ENCODE measurements at places on chromosomes 3 and 15.
A peak's percentile ranks its signal among the peaks of the same experiment; 100 is the strongest.

GRCh38 chr3:71600646-71601288 lies 17.2 kb upstream of the FOXP1 start:
- DNase-seq, result no peak

- DNase-seq, result peak; percentile 50
Measured at GRCh38 chr3:46566040-46566641, at the start of gene LRRC2. Gene LRRC2, minus strand, starts transcription at chr3:46566302. Its CDS starts 14,711 bp downstream, at chr3:46551591.

DNA sequence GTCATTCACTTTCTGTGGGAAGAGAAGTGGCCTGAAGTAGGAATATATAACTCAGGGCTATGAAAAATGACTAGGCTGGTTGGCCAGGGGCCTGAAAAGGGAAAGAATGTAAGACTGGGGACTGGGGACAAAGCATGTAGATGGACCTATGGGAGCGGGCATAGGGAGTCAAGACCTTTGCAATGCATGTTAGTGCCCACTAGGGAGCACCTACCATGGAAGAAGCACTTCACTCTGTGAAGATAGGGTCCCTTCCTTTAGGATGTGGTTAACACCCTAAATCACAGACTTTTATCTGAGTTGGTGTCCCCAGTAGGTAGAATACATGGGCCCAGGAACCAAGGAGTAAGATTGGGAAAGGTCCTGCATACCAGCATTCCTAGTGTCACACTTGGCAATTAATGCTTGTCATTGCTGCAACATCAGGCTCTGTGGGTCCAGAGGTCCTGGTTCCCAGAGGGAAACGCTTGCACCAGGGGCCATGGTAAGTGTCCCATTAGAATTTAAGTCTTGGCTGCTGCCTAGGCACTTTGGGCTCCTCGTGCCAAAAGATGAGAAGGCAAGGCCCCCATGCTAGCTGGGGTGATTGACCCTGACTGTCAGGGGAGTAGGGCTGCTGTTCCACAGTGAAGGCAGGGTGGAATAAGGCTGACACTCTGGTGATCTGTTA lies 79.6 kb downstream of the CRYGS start:
- no peak for DNase-seq

GRCh38 chr3:149131589-149131988 lies 2.2 kb downstream of the HPS3 start:
- no peak for DNase-seq

GRCh38 chr3:63937661-63938651 lies 25.8 kb upstream of the SCAANT1 start:
- peak; percentile 75 for DNase-seq

DNA sequence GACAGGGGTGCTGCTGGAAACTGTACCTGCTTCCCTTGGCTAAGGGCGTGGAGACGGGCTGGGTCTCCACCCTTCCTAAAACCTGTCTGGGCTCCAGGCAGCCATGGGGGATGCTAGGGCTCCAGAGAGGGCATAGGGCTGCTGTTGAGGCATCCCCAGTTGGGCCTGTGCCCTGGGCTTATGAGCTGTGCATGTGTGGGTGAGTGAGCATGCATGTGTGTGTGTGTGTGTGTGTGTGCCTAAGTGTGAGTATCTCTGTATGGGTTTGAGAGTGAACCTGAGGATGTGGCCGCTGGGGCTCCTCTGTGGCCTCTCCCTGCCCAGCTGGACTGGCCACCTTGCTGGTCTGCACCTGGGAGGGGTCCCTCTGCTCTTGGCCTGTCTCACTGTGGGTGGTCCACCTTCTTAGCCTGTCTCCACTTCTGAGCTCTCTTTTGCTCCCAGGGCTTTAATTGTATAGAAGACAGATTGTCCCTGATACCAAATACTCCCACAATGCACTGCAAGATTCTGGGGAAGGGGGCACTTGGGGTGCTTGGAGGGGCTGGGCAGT lies 11.9 kb upstream of the TMEM115 start:
- peak; percentile 36 for DNase-seq

- no peak for DNase-seq
Measured at GRCh38 chr3:12192655-12193484, 34.2 kb upstream of the TIMP4 start.

GRCh38 chr3:47004369-47005211 lies 25.1 kb downstream of the NBEAL2 start:
- DNase-seq, result no peak

DNA sequence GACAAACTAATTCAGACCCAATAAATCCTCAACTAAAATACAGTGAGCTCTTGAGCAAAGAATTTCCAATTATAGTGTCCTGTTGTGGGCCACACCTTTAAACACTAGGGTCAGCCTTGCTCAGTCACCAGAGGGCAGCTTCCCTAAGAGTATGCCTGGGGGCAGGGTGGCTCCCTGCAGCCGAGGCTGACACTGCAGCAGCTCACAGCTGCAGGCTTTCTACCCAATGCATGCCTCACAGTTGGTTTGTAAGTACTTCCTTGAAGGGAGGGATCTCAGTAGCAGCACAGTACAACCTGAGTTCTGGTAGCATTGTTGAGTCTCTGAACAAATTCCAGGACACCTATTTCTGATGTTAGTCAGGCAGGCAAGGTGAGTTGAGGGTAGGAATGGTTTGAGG lies 335.6 kb downstream of the TUSC7 start:
- DNase-seq, result peak; percentile 22

GRCh38 chr3:113111011-113111707 lies 100.2 kb upstream of the BOC start:
- DNase-seq, result no peak

- DNase-seq, result peak; percentile 16
Measured at GRCh38 chr15:85154061-85154460, 172.4 kb downstream of the PDE8A start.

Measured in epithelial cell of esophagus (primary cell).